ENCODE measurements at places on chromosomes 1 and 21. TPM values are rescaled to one million over a fixed set of nuclear protein-coding genes. Genes with fewer than 3 reads are reported as not detected.

C1orf94 gene
- total RNA-seq: not detected

EDN2 gene
- 1.1 TPM for total RNA-seq

MINDY1 gene
- 21.2 TPM for total RNA-seq

C1orf226 gene
- 10.2 TPM for total RNA-seq

PKLR gene
- total RNA-seq: not detected

G0S2 gene
- 6.0 TPM for total RNA-seq

MUTYH gene
- 22.6 TPM for total RNA-seq

ZNF695 gene
- not detected for total RNA-seq

TNNT2 gene
- total RNA-seq: 0.81 TPM

IGSF9 gene
- total RNA-seq: 0.62 TPM

RBP7 gene
- 35.6 TPM for total RNA-seq

NR5A2 gene
- 3.9 TPM for total RNA-seq

NBPF10 gene
- 0.66 TPM for total RNA-seq

NUF2 gene
- total RNA-seq: not detected

LAMTOR5 gene
- total RNA-seq: 126 TPM

GRCh38 chr1:178686407-178686806 is 38.6 kb upstream of the RALGPS2 start:
- no peak for ATAC-seq

- no peak for ATAC-seq
Observed at GRCh38 chr1:53413175-53414001, 45.8 kb upstream of the DMRTB1 start.

GRCh38 chr1:204830747-204831146 is 39.9 kb upstream of the NFASC start:
- no peak for ATAC-seq

DNA sequence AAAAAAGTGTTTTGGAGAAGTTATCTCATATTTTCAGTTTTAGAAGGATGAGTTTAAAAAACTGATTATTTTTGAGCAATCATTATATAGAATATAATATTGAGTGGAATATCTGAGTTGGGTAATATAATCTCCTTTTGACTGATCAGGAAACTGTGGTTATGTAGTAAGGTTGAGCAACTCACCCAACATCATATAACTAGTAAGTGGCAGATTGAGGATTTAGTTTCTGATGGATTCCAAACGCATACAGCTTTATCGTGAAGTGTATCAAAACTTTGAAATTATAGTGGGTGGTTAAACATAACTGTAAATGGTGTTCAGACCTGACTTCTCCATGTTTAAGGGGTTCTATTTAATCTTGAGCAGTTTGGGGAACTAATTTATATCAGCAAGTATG is 98.6 kb downstream of the OLFM3 start:
- ATAC-seq: no peak

DNA sequence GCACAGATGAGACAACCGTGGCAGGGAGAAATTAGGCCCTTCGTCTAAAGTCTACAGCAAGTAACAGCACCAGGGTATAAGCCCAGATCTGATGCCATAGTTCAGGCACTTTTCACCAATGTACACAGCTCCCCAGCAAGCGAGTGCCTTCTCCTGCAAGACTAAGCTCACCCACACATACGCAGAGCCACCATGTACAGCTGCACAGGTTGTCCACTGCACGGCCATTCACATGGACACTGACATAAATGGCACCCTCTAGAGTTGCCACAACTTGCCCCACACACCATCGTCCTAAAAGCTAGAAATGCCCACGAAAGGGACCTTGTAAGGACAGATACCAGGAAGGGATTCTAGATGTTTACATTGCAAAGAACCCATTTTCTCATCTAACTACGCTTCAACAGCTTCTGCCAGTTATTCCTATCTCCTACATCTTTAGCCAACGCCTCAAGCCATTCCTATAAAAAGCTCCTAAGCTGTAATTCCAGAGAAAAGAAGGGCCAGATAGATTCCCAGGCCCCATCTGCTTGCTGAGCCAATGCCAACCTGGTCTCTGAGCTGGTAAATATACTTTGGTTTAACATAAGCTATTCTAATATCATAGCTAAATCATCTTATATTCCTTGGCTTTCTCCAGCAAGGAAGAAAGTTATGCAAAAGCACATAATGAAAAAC is 174.0 kb upstream of the KAZN start:
- ATAC-seq: no peak

DNA sequence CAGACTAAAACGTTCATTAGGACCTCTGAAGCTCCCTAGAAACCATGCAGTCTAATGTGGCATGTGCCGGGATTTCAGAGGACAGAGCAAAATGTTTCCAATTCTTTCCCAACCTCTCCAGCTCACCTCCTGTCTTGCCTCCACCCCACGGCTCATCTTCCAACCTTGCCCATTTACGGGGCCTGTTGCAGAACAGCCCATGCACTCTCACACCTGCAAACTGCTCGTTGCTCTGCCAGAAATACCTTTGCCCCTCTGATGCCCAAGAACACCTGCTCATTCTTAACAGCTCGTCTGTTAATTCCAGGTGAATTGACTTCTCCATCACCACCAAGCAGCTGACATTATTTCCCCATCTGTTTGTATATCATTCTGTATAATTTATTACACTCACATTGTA is 53.9 kb upstream of the LBR start:
- no peak for ATAC-seq

GRCh38 chr1:165444897-165445370 is at the start of gene RXRG:
Gene RXRG (minus strand): TSS chr1:165445126. CDS start chr1:165444893, 233 bp downstream.
- peak; percentile 68 for ATAC-seq

GRCh38 chr1:93824834-93825233 is 54.2 kb downstream of the DNTTIP2 start:
- no peak for ATAC-seq

- no peak for ATAC-seq
Observed at GRCh38 chr1:156392452-156392853, 23.4 kb downstream of the RHBG start.

GRCh38 chr1:206470692-206471414 is 577 bp downstream of the IKBKE start:
- ATAC-seq: peak; percentile 42

DNA sequence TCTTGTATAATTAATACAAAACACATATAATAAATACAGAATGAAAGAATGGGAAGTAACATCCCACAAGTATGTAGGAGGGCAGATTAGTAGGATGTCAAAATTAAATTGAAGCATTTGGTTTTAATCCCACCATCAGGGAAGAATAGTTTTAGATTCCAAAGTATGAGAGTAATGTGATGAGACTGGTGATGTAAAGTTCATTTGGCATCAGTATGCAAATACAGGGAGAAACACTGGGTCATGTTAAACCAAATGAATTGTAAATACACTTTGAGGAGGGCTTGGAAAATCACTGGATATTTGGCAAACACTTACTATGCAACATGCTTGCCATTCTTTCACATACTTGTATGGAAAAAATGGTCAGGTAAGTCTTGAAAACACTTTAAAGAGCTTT is 358.8 kb downstream of the DPYD start:
- ATAC-seq: no peak

GRCh38 chr1:27598902-27599528 is 4.9 kb downstream of the AHDC1 start:
- ATAC-seq: peak; percentile 52

GRCh38 chr1:155001675-155002463 is 733 bp upstream of the ZBTB7B start:
- peak; percentile 89 for ATAC-seq

DNA sequence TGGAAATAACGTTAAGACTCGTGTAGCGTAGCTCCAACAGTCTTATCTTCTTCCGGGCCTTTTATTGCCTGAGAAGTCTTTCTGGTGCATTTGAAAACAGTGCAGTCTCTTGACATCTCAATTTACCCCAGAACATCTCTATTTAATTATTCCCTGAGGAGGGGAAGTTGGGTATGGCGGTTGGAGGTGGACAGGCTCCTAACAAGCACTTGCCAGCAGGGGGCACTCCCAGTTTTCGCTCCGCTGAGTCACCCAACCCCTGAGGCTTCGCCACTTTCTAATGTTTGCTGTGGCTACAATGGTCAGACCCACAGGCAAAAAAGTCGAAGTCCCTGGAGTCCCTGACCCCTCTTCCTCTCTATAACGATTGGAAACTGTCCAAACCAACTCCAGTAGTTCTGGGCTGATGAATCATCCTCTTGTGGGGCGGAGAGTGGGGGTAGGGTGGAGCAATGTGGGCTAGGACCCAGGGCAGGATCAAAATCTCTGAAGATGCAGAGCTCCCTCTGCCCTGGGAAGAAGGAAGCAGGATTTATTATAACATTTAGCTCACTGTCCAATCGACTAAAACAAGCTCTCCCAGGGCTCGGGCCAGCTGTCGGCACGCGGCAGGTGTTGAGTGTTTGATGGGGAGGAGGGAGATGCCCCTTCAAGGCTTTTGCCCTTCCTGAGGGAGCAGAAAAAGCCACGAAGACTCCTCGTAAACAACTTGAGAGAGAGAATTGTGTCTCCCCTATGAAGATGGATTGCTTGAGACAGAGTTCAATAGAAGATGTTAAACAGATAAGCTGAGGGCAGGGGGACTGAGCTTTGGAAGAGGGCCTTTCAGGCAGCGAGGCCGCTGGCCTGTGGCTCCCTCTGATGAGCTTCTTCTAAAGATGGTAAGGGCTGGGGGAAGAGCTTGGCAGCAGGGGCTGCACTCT is 85.7 kb downstream of the BRINP2 start:
- ATAC-seq: peak; percentile 74

DNA sequence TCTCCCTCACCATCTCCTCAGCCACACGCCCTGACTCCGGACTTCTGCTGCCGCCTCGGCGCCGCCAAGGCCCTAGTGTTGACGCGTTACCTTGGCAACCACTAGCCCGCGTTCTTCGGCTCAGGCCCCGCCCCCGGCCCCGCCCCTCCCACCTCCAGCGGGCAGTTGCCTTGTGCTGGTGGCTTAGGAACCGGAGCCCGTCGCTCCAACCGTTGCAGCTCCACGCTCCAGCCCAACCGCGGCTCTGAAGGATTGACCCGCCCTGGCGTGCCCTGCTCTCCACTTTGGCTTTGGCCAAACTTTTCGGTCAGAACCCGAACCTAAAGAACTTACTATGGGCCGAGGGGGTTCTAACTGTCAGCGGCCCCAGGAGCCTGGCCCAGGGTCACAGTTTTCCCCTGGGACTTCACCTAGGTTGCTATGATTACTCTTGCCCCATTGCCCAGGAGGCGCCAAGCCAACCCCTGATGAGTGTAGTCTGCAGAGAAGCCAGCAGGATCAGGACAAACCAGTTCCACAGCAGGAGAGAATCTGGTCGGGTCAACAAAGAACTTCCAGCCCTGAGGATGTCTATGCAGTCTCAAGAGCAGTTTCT is at the start of gene CFAP45:
Gene CFAP45 (minus strand): TSS at position 80 of the 595 bp plus-strand sequence. CDS start 67 bp downstream, at position 13.
- ATAC-seq: peak; percentile 88

DNA sequence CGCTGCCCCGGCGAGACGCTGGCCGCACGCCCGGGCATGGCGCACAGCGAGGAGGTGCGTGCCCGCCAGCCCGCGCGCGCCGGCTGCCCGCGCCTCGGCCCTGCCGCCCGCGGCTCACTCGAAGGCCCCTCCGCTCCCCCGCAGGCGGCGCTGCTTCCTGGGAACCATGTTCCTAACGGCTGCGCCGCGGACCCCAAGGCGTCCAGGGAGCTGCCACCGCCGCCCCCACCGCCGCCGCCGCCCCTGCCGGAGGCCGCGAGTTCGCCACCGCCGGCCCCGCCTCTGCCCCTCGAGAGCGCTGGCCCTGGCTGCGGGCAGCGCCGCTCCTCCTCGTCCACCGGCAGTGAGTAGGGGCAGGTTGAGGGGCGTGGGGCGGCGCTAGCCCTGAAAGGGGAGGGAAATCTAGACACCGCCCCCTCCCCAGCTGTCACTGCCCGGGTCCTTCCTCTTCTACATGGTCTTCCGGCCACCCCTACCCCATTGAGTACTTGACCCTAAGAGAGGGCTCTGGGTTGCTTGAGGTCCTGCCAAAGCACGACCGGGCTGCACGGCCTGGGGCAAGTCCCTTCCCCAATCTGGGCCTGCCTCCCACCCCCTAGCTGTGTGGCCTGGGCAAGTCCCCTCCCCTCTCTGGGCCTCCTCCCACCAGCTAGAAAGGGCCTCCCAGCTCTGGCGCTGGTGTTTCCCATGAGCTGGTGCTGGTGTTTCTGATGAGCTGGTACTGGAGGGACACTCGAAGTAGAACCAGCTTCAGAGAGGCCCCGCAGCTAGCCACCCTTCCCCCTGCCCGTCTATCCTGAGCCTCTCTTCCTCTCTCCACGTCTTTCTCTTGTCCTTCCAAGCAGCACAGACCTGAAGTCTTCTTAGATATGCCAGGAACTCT is 17.0 kb downstream of the TNFRSF25 start:
- ATAC-seq: peak; percentile 35

- no peak for ATAC-seq
Observed at GRCh38 chr21:32698971-32699693, 28.7 kb downstream of the SYNJ1 start.

- ATAC-seq: no peak
Observed at GRCh38 chr1:114089502-114090138, 64.0 kb downstream of the SYT6 start.

- peak; percentile 81 for ATAC-seq
Observed at GRCh38 chr1:116847688-116848531, 61.8 kb upstream of the PTGFRN start.

- ATAC-seq: no peak
Observed at GRCh38 chr1:64538389-64538788, 68.5 kb downstream of the CACHD1 start.

- ATAC-seq: no peak
Observed at GRCh38 chr21:46284733-46285132, 678 bp downstream of the MCM3AP start.

DNA sequence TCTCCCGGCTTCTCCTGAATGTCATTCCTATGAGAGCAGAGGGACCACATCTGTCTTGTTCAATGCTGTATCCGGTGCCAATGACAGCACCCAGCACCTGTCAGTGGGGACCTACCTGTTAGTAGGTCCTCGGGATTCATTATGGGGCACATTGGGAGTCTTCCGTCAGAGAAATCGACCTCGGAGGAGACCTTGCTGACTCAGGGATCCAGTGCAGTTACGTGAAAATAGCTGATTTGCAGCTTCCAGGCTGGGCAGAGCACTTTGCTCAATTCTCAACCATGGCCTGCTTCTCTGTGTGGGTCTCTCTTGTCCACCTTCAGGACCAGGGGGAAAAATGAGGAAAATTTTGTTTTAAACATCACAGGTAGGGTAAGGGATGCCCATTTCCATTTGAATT is 130.2 kb downstream of the PRDM2 start:
- no peak for ATAC-seq

DNA sequence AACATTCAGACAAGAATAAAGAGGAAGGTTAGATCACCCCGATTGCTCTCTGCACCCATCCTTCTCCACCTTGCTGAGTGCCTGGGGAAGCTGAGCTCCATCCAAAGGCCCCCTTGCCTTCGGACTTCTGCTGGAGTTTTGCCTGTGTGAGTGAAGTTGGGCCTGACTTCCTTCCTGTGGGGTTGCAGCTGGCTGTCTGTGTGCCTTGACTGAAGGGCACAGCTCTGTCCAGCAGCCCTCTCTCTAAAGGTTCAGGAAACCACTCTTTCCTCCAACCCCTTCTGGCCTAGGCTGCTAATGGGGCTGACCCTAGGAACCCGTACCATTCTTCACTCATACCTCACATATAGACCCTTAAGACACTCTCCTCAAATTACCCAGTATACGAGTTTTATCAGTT is 173.4 kb upstream of the HMCN1 start:
- no peak for ATAC-seq

DNA sequence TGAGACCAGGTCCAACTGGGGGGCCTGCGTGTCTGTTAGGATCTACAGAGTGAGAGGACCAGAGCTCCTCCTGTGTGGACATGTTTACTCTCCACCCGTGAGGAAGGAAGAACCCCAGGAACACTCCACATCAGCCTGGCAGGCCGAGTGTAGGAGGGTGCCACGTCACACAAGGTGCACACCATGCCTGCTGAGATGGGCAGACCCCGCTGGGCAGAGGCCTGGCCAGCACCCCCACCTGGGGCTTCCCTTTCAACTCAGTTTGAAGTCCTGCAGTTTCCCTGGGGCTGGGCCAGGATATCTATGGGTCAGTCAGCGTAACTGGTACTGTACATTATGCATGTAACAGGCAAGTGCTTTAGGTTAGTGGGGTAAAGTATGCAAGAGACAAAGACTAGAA is 30.1 kb upstream of the PCBP3 start:
- ATAC-seq: no peak

Measured in gastroesophageal sphincter (tissue), 4 donors.